ENCODE measurements at places on chromosomes 2 and 18.
A peak's percentile ranks its signal among the peaks of the same experiment; 100 is the strongest.

- peak; percentile 54 for DNase-seq
Observed at GRCh38 chr2:74834792-74835755, 1.1 kb downstream of the HK2 start.

DNA sequence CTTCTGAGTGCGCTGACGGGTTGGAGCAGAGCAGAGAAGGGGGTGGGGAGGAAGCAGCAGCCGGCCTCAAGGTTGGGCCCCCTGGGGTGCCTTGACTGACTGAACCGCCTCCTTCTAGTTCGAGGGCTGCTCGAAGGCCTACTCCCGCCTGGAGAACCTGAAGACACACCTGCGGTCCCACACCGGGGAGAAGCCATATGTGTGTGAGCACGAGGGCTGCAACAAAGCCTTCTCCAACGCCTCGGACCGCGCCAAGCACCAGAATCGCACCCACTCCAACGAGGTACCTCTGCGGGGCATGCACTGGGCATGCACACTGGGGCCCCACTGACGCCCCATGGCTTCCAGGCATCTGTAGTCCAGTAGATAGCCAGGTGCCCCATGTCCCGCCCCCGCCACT lies 246.9 kb downstream of the GLI2 start:
- DNase-seq: no peak

- DNase-seq: no peak
Observed at GRCh38 chr2:160309585-160309984, 109.5 kb upstream of the ITGB6 start.

GRCh38 chr2:45993476-45993991 lies 303.7 kb upstream of the EPAS1 start:
- peak; percentile 54 for DNase-seq
